Stimulated activated CD4-positive, alpha-beta T cell treated with anti-CD3 and anti-CD28 coated beads, Interleukin-15, amount 100 ng/mL, for 1 hour (primary cell): ENCODE measurements at places on chromosomes 5 and 9.

DNA sequence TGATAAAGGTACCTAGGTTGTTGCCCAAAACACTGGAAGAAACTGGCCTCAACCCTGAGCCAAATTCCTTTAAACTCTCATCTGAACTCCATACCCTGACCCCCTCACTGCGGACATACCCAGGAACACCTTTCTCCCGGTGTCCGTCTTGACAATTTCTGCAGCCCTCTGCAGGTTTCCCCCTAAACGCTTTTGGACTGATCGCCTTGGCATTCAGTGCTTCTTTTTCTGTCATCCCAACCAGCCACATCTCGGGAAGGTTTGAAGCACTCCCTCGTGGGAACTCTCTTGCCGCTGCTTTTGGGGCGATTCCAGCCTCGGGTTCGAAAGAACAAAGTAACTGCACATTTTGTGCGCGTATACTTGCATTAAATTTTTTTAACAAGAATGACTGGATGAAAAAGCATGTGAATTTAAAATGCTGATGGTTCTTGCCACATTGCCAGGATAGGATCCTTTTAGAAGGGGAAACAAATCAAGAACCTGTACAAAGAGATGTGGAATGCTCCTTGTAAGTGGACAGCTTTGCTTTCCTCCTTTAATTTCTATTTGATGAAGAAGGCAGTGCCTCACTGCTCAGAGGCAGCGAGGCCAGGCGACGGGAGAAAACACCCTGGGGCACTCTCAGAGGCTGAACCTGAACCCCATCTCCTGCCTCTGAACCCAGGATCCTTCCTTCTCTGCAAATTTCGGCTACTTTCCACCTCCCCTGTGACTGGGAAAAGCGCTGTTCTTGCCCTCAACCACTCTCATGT is 615 bp downstream of the PSMD5 start:
- DNase-seq = no peak

DNA sequence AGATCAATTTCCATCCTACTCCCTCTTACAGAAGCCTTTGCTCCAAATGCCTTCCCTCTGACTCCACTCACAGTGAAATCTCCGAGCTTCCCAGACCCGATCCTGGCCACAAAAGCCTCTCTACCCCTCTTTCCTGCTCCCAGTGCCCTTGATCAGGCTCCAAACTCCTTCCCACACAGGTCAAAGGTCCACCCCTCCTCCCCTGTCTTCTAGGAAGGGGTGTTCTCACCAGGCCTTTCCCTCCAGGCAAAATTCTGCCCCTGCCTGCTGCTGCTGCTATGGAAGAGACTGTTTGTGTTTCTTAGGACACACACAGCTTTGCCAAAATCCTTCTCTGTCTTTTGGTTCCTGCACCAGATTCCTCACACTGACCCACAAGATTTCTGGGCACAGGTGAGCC is 85.8 kb upstream of the ALDH1A1 start:
- no peak for DNase-seq

DNA sequence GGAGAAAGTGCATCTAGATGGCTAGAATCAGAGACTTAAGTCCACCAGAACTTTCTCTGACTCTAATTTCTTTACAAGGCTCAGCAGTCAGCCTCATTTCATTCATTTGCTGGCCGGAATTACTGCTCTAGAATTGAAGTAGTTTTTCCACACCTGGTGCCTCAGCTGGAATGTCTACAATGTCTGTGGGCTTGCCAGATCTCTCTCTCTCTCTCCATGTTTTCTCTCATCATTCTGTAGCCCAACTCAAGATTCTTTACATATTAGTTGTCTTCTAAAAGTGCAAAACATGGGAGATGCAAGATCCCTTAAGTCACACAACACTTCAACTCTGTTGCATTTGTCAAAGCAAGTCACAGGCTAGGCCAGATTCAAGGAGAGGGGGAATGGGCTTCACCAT is 103.9 kb upstream of the TAF11L2 start:
- no peak for DNase-seq

- DNase-seq = no peak
These were observed 1.9 kb downstream of the FBXO10 start for GRCh38 chr9:37574241-37574721.
